ENCODE measurements at places on chromosomes 2 and 18.

DNA sequence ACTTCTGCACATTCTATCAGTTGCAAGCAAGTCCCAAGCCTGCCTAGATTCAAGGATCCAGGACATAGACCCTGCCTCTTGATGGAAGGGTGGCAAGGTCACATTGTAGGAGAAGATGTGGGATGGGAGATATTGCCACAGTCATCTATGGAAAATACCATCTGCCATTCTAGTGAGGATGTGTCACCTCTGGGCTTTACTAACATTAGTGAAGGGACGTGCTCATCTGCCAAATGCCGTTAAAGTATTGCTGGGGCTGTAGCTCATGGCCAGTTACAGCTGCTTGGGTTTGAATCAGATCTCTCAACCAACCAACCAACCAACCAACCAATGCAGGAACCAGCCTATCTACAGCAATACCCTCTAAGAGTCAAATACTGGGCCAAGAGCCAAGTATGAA, 49.0 kb downstream of the E2F6 start:
- DNase-seq = no peak

DNA sequence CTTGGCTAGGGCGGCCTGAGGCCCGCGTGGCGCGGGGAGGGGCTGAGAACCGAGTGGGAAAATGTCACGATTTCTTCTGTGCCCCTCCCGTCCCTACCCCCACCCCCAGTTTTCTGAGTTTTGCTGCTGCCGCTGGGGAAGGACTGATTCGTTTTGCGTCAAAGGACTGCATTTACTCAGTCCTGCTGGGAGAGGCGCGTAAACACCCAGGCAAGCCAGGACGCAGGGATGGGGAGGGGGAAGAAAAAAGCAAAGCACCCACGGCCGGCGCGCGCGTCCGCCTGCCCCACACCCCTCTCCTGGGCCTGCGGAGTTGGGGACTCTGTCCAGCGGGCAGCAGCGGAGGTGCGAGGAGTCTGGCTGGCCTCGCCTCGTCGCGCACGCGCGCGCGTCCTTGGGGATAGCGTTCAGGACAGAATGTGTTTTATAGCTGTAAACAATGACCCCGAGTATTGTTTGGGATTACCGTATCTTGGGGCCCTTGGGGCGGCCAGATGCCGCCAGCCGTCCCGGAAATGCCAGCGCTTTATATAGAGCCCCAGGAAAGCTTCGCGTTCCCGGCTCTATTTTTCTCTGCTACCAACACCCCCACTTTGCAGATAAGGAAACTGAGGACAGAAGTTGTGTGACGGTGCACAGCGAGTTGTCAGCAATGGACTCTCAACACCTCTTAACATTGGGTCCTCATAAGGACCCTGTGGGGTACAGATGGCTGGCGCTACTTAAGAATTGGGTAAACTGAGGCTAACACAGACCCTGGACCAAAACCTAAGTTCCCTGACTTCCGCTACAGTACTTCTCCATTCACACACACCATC, 1.7 kb upstream of the FOSL2 start:
- peak; percentile 43 for DNase-seq

DNA sequence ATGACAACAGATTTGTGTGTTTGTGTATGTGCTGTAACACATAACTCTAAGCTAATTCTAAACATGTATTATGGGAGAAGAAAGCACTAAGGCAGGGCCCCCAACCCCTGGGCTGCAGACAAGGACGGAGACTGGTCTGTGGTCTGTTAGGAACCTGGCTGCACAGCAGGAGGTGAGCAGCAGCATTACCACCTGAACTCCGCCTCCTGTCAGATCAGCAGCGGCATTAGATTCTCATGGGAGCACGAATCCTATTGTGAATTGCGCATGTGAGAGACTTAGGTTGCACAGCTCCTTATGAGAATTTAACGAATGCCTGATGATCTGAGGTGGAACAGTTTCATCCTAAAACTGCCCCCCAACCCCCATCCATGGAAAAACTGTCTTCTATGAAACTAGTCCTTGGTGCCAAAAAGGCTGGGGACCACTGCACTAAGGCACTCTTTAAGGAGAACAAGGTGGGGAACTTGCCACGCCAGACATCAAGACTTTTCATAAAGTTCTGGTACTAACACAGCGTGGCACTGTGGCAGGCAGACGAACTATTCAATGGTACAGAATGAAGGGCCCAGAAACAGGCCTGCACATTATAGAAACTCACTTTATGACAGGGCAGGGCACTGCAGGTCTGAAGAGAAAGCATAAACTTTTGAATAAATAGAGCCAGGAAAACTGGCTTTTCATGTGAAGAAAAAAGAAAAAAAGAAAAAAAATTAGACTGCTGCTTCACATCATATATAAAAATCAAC, 14.0 kb downstream of the REEP1 start:
- no peak for DNase-seq

DNA sequence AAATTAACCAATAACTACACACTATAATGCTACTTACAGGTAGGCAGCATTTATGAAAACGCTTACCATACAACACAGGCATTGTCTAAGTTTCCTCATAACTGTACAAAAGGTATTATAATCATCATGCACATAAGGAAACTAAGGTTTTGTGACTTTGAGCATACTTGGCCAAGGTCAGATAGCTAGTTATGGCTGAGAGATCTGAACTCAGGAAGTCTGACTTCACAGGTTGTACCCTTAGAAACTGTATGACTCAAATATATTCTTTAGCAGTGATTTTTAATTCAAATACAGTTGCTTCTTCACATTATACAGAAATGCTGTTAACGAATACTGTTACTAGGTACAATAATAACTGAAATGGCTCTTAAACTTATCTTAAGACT, 89.3 kb downstream of the TRIP12 start:
- DNase-seq = no peak

DNA sequence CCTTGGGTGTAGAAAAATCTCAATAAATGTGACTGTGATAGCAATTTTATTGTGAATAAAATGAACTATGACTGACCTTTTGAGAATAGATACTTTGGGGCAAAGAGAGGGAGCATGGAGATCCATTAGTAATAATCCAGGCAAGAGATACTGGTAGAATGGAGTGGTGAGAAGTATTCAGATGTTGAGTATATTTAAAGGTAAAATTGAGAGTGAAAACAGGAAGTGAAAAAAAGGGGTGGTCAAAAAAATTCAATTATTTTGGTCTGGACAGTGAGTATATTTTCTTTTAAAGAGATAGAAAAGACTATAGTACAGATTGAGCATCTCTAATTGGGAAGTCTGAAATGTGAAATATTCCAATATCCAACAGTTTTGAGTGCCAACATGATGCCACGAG, 1515.6 kb upstream of the NXPH2 start:
- no peak for DNase-seq

GRCh38 chr2:142598846-142599245, 278.6 kb upstream of the KYNU start:
- DNase-seq = no peak

DNA sequence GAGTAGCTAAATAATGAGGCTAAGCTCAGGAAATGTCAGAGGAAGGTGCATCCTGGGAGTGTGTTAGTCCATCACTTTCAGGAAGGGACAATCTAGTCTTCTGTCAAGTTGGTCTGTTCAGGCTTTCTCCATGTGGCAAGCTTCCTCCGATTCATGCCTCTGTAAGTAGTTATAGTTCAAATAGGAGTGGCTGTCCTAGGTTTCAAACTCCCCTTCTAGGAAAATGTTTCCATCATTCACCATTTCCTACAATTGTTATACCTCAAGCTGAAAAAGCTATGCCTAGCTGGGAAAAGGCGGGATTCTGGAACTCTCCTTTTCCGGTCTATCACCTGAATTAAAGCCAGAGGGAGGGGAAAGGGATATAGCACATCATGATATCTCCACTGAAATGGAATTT, 287.7 kb upstream of the ZSWIM2 start:
- no peak for DNase-seq

GRCh38 chr2:237352279-237352845, 61.6 kb downstream of the COL6A3 start:
- no peak for DNase-seq

DNA sequence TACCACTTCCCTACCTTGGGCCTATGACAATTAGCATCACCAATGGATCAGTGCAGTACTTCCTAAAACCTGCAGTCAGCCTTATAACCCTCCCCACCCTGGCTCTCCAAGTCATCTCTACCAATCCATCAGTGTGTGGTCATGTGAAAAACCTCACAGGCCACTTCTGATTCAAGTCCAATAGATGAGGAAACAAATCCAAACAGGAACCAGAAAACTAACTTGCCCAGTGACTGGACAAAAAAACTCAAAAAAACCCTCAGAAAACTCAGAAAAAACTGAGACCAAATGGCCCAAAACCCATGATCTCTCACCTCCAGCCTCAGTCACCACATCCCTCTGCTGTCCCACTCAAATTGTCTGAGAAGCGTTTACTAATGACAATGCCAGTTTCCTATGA, 43.3 kb downstream of the TGFA start:
- DNase-seq = peak; percentile 81

DNA sequence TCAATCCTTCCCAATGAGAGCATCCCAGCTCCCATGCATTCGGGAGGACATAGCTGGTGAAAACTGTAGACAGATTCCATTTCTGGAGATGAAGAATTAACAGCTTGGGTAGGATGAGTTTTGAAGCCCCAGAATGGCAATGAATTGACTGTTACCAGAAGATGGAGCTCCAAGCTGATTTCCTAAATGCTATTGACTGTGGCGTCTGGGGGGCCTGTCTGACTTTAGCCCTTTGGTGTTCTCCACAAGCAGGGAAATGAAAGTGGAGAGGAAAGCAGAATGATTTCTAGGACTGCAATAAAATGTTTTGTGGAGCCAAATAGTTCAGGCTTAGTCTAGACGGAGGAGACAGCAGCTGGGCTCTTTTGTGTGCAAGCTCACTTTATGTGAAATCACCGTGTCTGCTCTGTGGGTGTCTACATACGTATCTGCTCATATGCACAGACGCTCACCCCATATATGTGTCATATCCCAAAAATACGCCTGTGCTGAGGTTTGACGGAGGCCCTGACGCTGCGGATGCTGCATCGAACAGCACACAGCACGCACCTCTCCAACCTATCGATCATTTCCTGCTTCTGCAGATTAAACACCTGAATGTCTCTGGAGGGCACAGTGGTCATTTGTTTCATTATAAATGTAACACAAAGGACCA, 166.4 kb upstream of the PXDN start:
- DNase-seq = no peak

GRCh38 chr2:104820126-104820525, 33.8 kb upstream of the POU3F3 start:
- DNase-seq = no peak

DNA sequence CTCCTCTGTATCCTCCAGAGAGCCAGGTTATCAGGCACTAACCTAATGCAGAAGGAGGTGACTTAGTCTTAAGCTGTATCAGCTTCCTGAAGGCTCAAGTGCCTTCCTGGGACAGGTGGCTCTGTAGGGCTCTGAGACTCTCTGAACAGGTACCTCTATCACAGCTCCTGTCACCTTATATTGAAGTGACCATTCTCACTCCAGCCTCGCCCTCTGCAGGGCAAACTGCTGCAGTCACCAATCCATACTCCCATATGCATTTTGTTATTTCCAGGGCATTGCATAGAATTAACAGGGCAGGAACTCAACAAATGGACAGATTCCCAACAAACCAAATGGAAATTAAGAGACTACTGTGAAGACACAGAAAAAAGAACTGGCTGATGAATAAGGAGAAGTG, 203.0 kb upstream of the REV1 start:
- no peak for DNase-seq

- peak; percentile 23 for DNase-seq
These were observed 964 bp upstream of the GALNT3 start for GRCh38 chr2:165795011-165795410.

GRCh38 chr2:38591152-38591551, 11.6 kb downstream of the HNRNPLL start:
- no peak for DNase-seq

DNA sequence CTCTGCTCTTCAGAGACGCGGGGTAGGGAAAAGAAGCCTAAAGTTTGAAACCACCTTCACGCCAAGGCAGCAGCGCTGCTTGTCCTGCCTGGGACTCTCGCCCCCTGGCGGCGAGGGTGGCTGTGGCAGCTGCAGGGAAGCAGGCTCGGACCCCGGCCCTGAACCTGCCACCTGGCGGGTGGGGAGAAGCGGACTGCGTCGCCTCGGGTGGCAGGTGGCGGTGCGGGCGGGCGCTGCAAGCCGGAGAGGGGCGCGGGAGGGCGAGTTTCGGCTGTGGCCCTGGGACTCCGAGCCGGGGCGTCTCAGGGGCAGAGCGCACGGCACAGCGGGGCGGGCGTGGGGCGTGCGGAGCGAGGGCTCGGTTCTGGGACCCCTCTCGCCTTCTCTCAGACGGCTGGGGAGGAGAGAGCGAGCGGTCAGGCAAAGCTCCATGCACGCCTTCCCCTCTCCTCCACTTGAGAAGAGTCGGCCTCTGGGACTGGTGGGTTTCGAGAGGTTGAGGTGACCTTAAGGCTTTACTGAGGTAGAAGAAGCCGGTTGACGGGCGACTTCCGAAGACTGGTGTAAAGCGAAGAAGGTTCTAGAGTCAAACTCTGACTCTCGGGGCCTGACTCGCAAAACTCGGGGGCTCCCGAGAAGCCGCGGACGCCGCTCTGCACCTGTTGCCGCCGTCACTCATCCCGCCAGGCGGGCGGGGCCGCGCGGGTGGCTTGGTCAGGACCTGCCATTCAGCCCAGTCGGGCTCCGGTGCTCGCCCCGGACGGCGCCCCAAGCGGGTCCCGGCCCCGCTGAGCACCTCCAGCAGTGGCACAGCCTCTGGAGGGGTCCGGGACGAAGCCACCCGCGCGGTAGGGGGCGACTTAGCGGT, 1.1 kb upstream of the BOLL start:
- DNase-seq = no peak

GRCh38 chr2:120729406-120730399, 6.0 kb upstream of the GLI2 start:
- no peak for DNase-seq

DNA sequence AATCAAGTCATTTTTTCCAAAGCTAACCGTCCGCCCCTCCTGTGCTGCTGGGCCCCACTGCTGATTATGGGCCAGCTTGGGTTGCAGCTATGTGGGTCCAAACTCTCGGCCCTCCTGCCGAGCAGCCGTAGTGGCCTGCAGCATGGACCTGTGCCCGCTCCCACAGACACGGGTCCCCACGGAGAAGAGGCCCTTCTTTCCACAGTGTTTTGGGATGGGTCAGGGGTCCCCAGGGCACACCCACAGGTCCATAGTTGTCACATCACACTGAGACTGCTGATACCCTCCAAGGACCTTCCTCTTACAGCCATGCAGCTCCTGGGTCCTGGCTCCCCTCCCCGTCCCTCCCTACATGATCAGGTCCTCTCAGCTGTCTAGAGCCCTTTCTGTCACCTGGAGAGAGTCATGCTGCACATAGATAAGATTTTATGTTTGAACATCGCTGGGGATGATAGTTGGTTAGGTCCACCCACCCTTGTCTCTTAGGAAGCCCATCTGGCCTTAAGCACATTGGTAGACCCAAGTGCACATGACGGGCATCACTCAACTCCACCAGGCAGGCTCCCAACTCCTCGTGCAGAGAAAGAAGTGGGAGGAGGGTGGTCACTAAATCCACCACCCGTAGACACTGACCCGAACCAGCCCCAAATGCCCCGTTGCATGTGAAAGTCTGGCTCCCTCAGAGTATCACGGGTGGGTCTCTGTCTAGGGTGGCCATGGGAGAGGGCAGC, 17.5 kb downstream of the GPR55 start:
- DNase-seq = no peak
